ENCODE measurements at places on chromosomes 5 and 9. TPM values are rescaled to one million over a fixed set of nuclear protein-coding genes. Genes with fewer than 3 reads are reported as not detected.

DNA sequence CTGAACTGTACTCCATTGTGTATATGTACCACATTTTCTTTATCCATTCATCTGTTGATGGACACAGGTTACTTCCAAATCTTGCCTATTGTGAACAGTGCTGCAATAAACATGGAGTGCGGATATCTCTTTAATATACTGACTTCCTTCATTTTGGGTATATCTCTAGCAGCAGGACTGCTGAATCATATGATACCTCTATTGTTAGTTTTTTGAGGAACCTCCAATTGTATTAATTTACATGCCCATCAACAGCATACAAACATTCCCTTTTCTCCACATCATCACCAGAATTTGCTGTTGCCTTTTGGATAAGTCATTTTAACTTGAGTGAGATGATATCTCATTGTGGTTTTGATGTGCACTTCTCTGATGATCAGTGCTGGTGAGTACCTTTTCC, 81.8 kb upstream of the FAM120A start:
- H3K4me3 ChIP-seq: no peak overlapping the region
- no peak for DNase-seq
- H3K27me3 ChIP-seq: no peaks in the 10 kb centered on the region
- H3K4me1 ChIP-seq: no peaks in the 10 kb centered on the region
- no peaks in the 10 kb centered on the region for H3K36me3 ChIP-seq

Gene OR1J2
- total RNA-seq: 1.6 TPM

- no peak overlapping the region for H3K4me3 ChIP-seq
- no peak overlapping the region for H3K27ac ChIP-seq
- H3K36me3 ChIP-seq: no peaks in the 10 kb centered on the region
Measured at GRCh38 chr9:108691614-108692013, 164.2 kb downstream of the ACTL7B start.

DNA sequence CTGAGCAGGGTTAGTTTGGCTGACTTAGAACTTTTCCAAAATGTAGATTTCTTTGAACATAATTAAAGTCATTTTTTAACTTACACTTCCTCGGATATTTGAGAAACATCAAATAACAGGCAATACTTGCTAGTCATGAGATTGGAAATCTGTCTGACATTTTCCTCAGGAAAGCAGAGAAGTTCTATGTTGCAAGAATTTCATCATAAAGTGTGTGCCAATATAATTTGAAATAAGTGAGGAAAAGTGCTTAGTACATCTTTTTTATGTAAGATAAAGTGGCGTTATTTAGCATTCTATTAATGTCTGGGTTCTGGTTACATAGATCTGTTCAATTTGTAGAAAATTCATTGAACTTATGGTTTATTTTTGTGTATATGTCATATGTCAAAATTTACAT, 48.7 kb upstream of the C5orf47 start:
- no peak overlapping the region for H3K4me3 ChIP-seq
- no peaks in the 10 kb centered on the region for H3K27me3 ChIP-seq
- DNase-seq: no peak
- H3K27ac ChIP-seq: no peak overlapping the region
- H3K36me3 ChIP-seq: no peaks in the 10 kb centered on the region
- H3K4me1 ChIP-seq: peaks cover 24% of the 10 kb centered on the region

DNA sequence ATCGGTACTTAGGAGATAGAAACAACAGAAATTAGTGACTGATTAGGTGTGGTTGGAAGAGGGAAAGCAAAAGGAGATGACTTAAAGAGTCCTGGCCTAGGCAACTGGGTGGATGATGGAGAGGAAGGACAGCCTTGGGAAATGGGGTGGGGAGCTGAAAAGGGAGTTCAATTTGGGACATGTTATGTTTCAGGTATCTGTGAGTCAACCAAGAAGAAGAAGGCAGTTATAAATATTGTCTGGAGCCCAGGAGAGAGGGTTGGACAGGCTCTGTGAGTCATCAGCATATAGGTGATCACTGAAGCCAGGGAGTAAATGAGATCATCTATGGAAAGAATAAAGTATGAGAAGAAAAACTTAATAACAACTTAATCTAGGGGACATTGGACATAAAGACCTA, 357.7 kb downstream of the NPR3 start:
- DNase-seq: no peak
- no peak overlapping the region for H3K4me3 ChIP-seq
- no peaks in the 10 kb centered on the region for H3K4me1 ChIP-seq
- H3K27ac ChIP-seq: no peak overlapping the region
- H3K27me3 ChIP-seq: no peaks in the 10 kb centered on the region

- DNase-seq: peak; percentile 54
- no peak overlapping the region for H3K27ac ChIP-seq
- no peak overlapping the region for H3K4me3 ChIP-seq
- H3K4me1 ChIP-seq: peaks cover 42% of the 10 kb centered on the region
- H3K27me3 ChIP-seq: no peaks in the 10 kb centered on the region
- no peaks in the 10 kb centered on the region for H3K36me3 ChIP-seq
Measured at GRCh38 chr5:16886366-16886736, 49.7 kb downstream of the MYO10 start.

DNA sequence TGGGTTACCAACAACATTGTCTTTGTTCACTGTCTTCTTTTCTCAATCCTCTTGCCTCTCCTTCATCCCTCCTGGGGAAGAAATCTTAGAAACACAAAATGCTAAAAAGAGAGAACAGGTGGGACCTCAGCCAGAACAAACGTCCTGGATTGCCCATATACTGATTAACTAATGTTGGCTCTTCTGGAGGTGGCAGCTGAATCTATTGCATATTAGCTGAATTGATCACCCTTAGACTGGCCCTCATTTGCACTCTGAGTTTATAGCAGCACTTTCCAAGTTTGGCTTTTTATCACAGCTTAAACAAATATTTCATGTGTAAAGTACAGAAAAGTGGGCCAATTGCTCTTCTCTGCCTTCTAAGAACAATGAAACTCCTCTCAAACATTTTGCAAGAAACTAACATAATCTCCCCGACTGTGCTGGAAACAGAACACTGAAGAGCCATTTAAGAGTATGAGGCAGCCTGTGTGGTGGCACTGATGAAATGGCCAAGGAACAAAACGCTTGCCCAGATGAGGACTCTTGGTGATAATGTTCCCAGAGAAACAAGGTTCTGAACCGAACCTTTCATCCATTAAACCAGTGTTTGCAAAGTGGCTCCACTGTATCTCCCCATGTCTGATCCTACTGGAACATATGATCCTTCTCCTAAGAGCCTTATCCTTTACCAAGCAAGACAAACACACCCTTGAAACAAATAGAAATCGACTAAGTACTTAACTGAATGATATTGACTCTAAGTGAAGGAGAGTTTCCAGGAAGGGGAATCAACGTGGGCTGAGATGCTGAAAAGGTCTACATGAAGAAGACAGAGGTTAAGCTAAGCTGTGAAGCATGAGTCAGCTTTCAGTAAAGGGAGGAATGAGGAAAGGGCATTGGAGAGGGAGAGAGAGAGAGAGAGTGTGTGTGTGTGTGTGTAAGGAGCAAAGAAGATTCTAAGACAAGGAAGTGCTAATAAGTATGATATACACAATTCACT, 83.2 kb upstream of the LIFR start:
- peaks cover 3% of the 10 kb centered on the region for H3K4me1 ChIP-seq

DNA sequence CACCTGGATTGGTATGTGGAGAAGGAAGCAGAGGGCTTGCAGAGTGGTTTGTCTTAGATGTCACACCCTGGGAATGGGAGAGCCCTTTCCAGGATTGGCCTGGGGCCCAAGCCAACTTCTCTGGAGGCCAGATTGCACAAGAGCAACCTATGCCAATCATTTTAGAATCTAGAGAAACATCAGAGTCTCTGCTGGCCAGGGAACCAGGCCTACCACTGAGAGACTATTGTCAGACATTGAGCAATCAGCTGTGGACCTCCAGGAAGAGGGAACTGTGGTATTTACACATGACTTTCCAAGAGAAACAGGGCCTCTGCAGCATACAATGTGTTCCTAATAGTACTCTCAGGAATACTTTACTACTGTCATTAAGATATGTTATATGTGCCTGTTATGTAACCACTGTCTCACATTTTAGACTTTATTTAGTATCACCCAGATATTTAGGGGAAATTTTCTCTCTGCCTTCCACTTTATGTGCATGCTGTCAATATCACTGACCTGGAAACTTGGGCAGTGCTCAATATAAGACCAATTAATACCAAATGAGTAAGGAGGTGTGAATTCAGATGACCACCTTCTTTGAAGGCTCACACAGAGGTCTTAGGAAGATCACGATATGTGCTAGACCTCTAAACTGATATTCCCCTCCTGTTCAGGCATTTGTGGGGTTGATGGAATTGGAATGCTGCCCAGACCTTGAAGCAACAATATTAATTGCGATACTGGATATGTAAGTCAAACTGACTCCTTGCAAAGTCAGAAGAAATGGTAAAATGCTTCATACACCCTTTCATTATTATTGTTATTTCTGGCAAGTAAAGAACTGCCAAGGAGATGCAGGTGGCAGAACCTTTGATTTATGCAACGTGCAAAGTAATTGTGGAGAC, 20.5 kb upstream of the CCL28 start:
- no peaks in the 10 kb centered on the region for H3K4me1 ChIP-seq
- peak; percentile 50 for DNase-seq
- no peak overlapping the region for H3K27ac ChIP-seq

- H3K36me3 ChIP-seq: no peaks in the 10 kb centered on the region
- H3K4me3 ChIP-seq: no peak overlapping the region
- H3K27me3 ChIP-seq: no peaks in the 10 kb centered on the region
- DNase-seq: no peak
- H3K27ac ChIP-seq: no peak overlapping the region
Measured at GRCh38 chr5:6950250-6950649, 237.0 kb downstream of the TENT4A start.

GRCh38 chr5:139178589-139178917, 19.6 kb downstream of the SIL1 start:
- H3K36me3 ChIP-seq: no peaks in the 10 kb centered on the region
- H3K4me1 ChIP-seq: peaks cover 32% of the 10 kb centered on the region
- H3K27ac ChIP-seq: no peak overlapping the region
- H3K4me3 ChIP-seq: no peak overlapping the region
- no peaks in the 10 kb centered on the region for H3K27me3 ChIP-seq

DNA sequence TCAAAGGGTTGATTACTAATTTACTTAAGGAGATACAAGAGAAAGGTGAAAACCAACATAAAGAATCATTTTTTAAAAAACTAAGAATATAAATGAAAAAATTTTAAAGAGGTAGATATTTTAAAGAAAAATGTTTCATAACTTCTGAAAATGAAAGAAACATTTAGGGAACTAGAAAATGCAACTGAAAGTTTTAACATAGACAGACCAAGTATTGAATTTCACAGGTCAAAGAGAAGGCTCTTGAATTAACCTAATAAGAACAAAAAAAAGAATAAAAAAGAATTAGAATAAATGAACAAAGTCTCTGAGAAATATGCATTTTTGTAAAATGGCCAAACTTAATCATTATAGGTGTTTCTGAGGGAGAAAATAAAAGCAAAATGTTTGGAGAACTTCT, 16.1 kb upstream of the FAM174A start:
- H3K27ac ChIP-seq: no peak overlapping the region
- DNase-seq: no peak
- H3K36me3 ChIP-seq: no peaks in the 10 kb centered on the region
- H3K4me1 ChIP-seq: no peaks in the 10 kb centered on the region
- no peaks in the 10 kb centered on the region for H3K27me3 ChIP-seq

DNA sequence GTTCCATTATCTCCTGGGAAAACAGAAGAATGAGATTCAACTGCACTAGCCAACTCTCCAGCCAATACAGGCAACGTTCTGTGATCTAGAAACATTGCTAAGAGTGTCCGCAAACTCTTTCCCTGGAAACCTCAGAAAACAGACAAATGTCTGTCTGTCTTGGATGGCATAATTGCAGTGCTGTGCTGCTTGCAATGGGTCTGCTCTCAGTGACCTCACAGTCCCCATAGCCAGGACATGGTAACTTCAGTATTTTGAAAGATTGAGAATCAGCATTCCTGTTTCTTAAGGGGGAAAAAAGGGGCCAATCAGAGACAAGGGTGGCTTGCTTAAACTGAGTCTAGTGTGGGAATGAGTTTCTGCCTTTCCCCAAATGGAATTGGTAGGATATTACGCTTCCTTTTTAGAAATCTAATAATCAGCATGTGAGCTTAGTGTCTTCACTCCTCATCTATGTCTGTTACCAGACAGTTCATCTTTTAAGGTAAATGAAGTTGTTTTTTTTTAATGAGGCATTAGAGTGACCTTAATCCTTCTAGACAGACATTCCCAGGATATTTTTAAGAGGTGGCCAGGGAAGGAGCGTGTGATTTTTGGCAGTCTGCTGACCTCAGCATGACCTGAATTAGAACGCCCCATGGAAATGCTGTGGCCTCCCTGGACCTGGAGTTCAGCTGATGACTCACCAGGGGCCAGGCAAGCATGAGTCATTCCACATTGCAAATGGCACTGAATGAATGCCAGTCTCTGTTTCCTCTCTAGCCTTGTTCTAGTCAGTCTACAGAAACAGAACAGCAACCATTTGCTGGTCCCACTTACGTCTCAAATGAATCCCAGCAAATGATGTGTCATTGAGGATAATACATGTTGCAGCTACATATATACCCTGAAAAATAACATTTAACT, 210.2 kb upstream of the ACTBL2 start:
- H3K4me1 ChIP-seq: peaks cover 7% of the 10 kb centered on the region
- H3K4me3 ChIP-seq: no peak overlapping the region
- DNase-seq: peak; percentile 31
- H3K36me3 ChIP-seq: no peaks in the 10 kb centered on the region
- H3K27me3 ChIP-seq: no peaks in the 10 kb centered on the region
- no peak overlapping the region for H3K27ac ChIP-seq

DNA sequence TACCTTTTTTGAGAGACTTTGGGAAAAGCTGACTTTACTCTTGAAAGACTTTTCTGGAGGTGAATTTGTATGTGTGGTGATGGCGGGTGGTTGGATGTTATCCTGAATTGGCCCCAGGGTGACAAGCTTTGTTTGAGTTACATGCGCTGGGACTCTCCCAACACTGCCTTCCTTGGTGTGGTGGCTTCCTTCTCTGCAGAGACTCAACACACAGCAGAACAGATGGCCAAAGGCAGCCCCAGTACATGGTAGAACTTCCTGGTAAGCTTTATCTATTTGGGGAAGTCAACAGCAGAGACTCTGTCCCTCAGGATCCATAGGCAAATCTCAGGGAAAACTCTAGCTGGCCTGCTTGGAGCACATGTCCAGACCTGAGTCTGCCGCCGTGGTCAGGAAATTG, 18.1 kb downstream of the C1QTNF2 start:
- peaks cover 5% of the 10 kb centered on the region for H3K4me1 ChIP-seq
- no peak for DNase-seq
- H3K27me3 ChIP-seq: no peaks in the 10 kb centered on the region

Gene SPINK6
- not detected for total RNA-seq

Gene PCDHB7
- total RNA-seq: 3.3 TPM

GRCh38 chr5:765948-766631, 18.4 kb downstream of the ZDHHC11B start:
- H3K4me1 ChIP-seq: no peaks in the 10 kb centered on the region
- no peak overlapping the region for H3K4me3 ChIP-seq
- H3K27ac ChIP-seq: no peak overlapping the region
- no peaks in the 10 kb centered on the region for H3K36me3 ChIP-seq

- no peaks in the 10 kb centered on the region for H3K4me1 ChIP-seq
- no peaks in the 10 kb centered on the region for H3K36me3 ChIP-seq
- no peaks in the 10 kb centered on the region for H3K27me3 ChIP-seq
- no peak overlapping the region for H3K4me3 ChIP-seq
- H3K27ac ChIP-seq: no peak overlapping the region
- no peak for DNase-seq
Measured at GRCh38 chr5:71658916-71659662, 60.0 kb upstream of the CARTPT start.

Gene GPR150
- total RNA-seq: 0.87 TPM

All from testis (tissue), 5 donors.